Muscle of leg (tissue), 16 donors: ENCODE measurements at places on chromosomes 11 and 22.

DNA sequence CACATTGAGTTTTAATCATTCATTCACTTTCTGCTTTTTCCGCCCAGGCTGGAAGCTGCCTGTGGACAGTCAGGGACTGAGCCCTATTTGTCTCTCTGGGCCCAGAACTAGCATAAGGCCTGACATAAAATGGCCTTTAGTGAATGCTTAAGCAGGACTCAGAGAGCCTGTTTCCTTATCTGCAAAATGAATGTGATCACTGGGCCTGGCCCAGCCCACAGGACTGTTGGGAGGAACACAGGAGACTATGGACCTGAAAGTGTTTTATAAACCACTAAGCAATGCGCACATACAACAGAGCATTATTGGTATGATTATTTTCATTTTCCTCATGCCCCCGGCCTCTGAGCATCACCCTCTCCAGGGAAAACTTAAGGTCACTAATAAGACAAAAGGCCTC, 3.9 kb upstream of the MYH9 start:
- H3K4me1 ChIP-seq, result peaks cover 4% of the 10 kb centered on the region
- DNase-seq, result no peak
- no peaks in the 10 kb centered on the region for H3K36me3 ChIP-seq
- no peaks in the 10 kb centered on the region for H3K27me3 ChIP-seq

- no peak overlapping the region for H3K4me3 ChIP-seq
- peak; percentile 97 for DNase-seq
- H3K27ac ChIP-seq, result peak overlapping the region; percentile 85
- no peaks in the 10 kb centered on the region for H3K27me3 ChIP-seq
- peaks cover 54% of the 10 kb centered on the region for H3K4me1 ChIP-seq
- peaks cover 3% of the 10 kb centered on the region for H3K36me3 ChIP-seq
These were observed 15.6 kb downstream of the TMEM184B start for GRCh38 chr22:38257181-38257580.

DNA sequence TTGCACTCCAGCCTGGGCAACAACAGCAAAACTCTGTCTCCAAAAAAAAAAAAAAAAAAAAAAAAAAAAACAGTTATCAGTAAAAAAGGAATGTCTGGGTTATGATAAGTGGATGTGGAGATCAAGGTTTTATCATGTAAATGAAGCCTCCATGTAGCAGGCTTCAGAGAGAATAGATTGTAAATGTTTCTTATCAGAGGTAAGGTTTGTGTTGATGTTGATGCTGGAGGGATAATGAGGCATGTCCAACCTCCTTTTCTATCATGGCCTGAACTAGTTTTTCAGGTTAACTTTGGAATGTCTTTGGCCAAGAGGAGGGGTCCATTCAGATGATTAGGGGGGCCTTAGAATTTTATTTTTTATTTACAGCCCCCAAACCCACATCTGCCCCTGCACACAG, 35.4 kb upstream of the TREH start:
- H3K36me3 ChIP-seq, result no peaks in the 10 kb centered on the region
- no peak overlapping the region for H3K27ac ChIP-seq
- no peaks in the 10 kb centered on the region for H3K27me3 ChIP-seq
- H3K4me3 ChIP-seq, result no peak overlapping the region
- H3K4me1 ChIP-seq, result no peaks in the 10 kb centered on the region

GRCh38 chr11:59615120-59615636, 396 bp downstream of the OSBP start:
- H3K36me3 ChIP-seq, result peaks cover 2% of the 10 kb centered on the region
- peak overlapping the region; percentile 93 for H3K4me3 ChIP-seq
- peaks cover 27% of the 10 kb centered on the region for H3K4me1 ChIP-seq
- H3K27me3 ChIP-seq, result no peaks in the 10 kb centered on the region

DNA sequence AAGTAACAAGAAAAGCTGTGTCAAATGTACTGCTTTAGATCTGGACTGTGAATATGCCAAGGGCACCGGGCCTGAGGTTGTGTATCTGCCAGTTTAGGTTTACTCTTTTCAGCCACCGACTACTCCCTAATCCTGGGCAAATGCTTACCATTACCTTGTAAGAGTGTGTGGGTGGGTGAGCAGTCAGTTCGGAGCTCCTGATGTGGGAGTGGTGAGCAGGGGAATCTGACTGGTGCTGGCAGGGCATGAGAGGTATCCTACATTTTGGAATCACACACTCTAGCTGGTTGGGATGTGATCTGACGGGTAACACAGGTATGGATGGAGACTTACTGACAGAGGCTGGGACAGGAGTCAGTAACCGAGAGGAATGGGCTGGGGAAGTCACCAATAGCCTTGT, 2.6 kb upstream of the FAM180B start:
- H3K36me3 ChIP-seq, result peaks cover 50% of the 10 kb centered on the region
- DNase-seq, result no peak
- no peak overlapping the region for H3K27ac ChIP-seq

DNA sequence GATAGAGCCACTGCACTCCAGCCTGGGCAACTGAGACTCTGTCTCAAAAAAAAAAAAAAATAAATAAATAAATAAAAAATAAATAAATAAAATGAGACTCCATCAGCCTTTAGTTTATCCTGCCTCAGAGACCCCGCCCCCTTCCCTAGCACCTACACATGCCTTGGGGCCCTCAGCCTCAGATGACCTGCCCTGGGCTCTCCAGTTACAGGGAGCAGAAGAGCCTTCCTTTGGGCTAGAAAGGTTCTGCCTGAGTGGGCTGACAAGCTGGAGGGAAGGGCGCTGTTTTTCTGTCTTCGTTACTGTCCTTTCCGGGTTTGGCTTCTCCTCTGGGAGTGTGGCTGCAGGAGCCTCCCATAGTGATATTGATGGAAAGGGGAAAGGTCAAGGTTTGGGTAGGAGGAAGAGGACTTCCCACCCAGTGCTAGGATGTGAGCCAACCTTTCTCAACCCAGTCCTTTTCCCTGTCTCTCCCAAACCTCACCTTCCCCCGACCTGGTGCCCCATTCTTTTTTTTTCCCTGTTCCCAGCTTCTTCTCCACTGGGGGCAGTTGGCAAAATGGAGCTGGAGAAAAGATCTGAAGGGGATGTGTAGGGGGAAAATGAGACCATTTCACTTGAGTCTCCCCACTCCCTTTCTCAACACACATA, 1.5 kb upstream of the SF3B2 start:
- peaks cover 23% of the 10 kb centered on the region for H3K4me1 ChIP-seq
- H3K4me3 ChIP-seq, result no peak overlapping the region
- H3K27me3 ChIP-seq, result peaks cover 21% of the 10 kb centered on the region
- peak overlapping the region; percentile 97 for H3K27ac ChIP-seq
- H3K36me3 ChIP-seq, result peaks cover 26% of the 10 kb centered on the region
- no peak for DNase-seq

- H3K4me1 ChIP-seq, result no peaks in the 10 kb centered on the region
- no peaks in the 10 kb centered on the region for H3K36me3 ChIP-seq
- no peak overlapping the region for H3K4me3 ChIP-seq
- no peak overlapping the region for H3K27ac ChIP-seq
- peak; percentile 36 for DNase-seq
These were observed 13.0 kb upstream of the OR6A2 start for GRCh38 chr11:6812390-6813005.

GRCh38 chr11:10444725-10445315, 10.2 kb upstream of the AMPD3 start:
- H3K27me3 ChIP-seq, result peaks cover 4% of the 10 kb centered on the region
- peak; percentile 52 for DNase-seq
- H3K27ac ChIP-seq, result no peak overlapping the region
- H3K4me1 ChIP-seq, result peaks cover 3% of the 10 kb centered on the region

GRCh38 chr11:114377612-114378267, 22.6 kb downstream of the C11orf71 start:
- no peak overlapping the region for H3K4me3 ChIP-seq
- H3K27me3 ChIP-seq, result peaks cover 2% of the 10 kb centered on the region
- no peaks in the 10 kb centered on the region for H3K4me1 ChIP-seq
- H3K27ac ChIP-seq, result no peak overlapping the region

GRCh38 chr11:115557681-115558080, 53.5 kb upstream of the CADM1 start:
- no peaks in the 10 kb centered on the region for H3K27me3 ChIP-seq
- H3K36me3 ChIP-seq, result no peaks in the 10 kb centered on the region
- DNase-seq, result no peak
- no peak overlapping the region for H3K4me3 ChIP-seq

DNA sequence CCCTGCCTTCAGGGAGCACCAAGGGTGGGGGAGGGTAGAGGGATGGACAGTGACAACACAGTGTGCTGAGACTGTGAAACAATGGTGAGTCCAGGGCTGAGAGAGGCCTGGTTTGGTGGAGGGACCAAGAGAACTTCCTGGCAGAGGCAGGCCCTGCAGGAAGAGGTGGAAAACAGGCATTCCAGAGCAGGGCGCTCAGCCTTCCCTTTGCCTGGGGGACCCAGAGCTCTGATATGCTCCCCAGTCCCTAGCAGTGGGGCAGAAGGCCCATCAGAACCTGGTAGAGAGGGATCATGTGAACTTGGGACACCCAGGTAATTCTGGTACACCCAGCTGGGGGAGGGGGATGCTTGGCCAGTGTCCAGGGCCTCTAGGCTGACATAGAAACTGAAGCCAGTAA, 17.2 kb upstream of the UVRAG start:
- no peaks in the 10 kb centered on the region for H3K27me3 ChIP-seq
- H3K36me3 ChIP-seq, result no peaks in the 10 kb centered on the region
- DNase-seq, result no peak
- H3K4me3 ChIP-seq, result no peak overlapping the region

DNA sequence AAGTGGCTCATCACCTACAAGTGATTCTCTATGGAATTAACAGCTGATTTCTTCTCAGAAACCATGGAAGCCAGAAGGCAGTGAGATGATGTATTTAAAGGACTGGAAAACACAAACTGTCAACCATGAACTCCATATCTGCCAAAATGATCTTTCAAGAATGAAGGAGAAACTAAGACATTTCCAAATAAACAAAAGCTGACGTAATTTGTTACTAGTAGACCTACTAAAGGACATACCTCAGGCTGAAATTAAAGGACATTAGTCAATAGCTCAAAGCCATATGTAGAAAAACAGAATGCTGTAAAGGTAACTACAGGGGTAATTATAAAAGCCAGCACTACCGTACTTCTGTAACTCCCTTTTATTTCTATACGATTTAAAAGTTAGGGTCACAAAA, 129.4 kb upstream of the TMEM45B start:
- H3K4me1 ChIP-seq, result no peaks in the 10 kb centered on the region
- no peak overlapping the region for H3K27ac ChIP-seq
- H3K36me3 ChIP-seq, result no peaks in the 10 kb centered on the region
- no peak for DNase-seq
- H3K27me3 ChIP-seq, result peaks cover 2% of the 10 kb centered on the region
